ENCODE measurements at places on chromosomes 16 and 17.

GRCh38 chr16:25298165-25298872, 40.7 kb upstream of the ZKSCAN2 start:
- no peak for DNase-seq

GRCh38 chr17:37521821-37522220, 32.1 kb downstream of the DUSP14 start:
- DNase-seq: no peak

- no peak for DNase-seq
Measured at GRCh38 chr16:4942481-4942880, 5.5 kb upstream of the PPL start.

DNA sequence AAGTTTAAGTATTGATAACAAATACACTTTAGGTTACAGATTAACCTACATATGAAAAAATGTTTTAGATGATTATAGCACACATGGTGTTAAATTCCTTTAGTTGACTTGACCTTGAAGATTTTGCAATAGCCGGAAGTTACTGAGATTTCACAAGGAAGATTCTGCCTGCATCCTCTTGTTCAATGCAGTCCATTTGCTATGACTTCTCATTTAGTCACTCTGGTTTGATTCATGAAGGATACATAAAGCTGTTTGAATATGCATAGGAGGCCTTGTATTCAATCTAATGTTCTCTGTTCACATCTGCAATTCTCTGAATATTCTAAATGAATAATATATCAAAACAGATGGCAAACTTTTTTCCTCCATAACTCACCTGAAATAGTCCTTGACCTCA, 870.2 kb upstream of the GOT2 start:
- DNase-seq: peak; percentile 27

DNA sequence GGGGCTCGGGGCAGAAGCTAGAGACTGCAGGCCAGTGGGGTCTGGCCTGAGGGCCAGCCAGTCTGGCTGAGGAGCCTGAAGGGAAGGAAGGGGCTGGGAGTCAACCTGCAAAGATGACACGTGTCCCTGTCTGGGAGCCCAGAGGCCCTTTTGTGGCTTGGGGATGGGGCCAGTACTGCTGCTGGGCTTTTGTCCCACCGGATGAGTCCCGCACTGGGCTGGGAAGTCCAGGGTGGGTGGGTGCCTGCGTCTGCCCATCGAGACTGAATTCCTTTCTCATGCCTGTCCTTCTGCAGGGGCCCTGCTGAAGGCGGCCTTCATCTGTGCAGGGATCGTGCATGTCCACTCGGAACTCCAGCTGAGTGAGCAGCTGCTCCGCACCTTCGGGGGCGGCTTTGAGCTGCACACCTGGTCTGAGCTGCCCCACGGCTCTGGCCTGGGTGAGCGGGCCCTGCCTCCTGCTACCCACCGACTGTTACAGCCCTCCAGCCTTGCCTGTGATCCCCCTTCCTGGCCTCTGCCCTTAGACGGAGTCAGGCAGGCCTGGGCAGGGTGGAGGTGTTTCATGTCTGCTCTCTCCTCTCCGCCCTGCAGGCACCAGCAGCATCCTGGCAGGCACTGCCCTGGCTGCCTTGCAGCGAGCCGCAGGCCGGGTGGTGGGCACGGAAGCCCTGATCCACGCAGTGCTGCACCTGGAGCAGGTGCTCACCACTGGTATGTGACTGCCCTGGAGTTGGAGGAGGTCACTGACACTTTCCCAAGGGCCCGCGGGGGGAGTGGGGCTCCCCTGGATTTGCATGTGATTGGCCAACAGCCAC, 20.9 kb downstream of the FCSK start:
- DNase-seq: no peak

DNA sequence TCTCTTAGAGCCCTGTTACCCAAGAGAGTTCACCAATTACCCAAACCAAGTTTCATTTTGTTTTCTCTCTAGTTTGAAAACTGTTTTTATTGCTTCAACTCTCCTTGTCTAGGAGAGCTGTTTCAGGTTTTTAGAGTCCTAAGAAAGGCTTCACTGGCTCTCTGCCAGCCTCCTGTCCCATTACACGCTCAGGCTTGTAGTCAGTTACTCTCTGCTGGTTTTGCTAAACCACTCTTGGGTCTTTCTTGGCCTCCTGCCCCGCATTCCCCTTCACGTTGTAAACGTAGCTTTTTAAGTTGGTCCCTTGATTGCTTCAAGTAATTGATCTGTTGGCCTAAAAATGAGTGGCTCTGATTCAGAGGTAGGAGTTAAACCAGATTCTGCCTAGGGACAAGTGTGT, 529.1 kb downstream of the MAF start:
- DNase-seq: no peak

- DNase-seq: peak; percentile 72
Measured at GRCh38 chr16:30698816-30699614, at the start of gene SRCAP. TSS of gene SRCAP (plus strand) at chr16:30699171. CDS start at chr16:30700825, 1,654 bp downstream.

- no peak for DNase-seq
Measured at GRCh38 chr17:55668312-55668920, 54.2 kb downstream of the TMEM100 start.

GRCh38 chr16:87451563-87452210, 41.1 kb downstream of the ZCCHC14 start:
- DNase-seq: no peak

- no peak for DNase-seq
Measured at GRCh38 chr17:77326076-77326591, 185.4 kb downstream of the SEC14L1 start.

DNA sequence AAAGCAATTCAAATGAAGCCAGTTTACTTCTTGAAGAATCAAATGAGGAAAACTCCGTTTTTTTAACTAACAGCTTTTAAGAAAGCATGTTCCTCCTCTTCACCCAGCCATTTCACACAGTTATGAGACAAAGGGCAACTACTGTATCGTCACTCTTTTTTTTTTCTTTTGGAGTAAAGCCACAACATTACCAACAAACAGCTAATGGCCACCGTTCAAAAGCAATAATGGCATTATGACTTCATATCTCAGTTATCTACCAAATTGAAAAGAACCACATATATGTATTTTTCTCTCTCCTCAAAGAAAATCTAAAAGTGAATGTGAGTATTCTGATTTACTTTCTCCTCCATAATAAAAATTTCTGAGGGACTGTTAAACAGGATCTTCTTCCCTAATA, 14.5 kb downstream of the GRB2 start:
- DNase-seq: no peak

DNA sequence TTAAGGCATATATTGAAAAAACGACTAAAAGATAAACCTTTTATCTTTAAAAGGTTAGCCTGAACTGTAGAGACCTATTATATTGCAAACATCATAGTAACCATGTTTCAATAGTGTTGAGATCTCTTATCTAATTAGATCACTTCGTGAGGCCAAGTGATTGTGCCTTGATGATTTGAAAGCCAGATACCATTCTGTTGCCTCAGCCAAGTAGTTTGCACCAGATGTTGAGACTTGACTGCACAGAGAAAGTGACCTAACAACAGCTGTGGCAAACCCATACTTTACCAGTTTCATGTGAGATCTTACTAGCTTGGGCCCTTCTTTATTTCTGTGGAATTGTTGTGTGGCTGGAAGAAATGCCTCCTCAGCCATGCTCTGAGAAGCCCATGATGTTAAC, 717.3 kb downstream of the KCNJ2 start:
- no peak for DNase-seq

DNA sequence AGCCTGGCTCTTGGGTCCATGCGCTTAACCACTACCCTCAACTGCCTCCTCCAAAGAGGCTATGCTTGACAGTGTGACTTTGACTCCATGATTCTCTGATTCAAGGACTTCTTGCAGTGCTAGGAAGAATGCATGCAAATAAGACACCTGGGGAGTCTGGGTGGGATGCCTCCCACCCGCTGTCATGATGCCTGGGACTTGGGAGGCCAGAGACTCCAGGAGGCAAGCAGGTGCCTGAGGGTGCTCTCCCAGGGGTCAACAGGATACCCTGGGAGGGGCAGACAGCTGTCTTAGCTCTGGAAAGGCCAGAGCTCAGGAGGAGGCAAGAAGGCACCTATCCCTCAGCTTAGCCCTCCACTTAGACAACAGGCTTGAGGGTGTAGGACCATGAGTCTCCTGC, 38.4 kb downstream of the SRCIN1 start:
- DNase-seq: no peak

DNA sequence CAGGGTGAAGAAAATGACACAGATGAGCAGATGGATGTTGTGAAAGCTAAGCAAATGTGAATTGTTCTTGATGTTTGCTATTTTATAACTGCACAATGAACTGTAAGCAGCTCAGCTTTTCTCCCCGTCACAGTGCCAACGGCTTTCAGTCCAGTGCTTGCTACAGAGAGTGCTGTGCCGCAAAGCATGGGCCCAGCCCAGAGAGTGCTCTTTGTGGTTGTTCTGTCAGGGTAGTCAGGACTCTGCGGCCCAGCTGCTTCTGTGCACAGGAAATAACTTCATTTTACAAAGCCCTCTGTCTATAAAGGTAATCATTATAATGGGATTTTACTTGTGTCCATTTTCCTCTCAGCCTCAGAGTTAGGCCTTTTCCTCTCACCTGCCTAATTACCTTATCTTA, 39.1 kb downstream of the CDRT15 start:
- no peak for DNase-seq

DNA sequence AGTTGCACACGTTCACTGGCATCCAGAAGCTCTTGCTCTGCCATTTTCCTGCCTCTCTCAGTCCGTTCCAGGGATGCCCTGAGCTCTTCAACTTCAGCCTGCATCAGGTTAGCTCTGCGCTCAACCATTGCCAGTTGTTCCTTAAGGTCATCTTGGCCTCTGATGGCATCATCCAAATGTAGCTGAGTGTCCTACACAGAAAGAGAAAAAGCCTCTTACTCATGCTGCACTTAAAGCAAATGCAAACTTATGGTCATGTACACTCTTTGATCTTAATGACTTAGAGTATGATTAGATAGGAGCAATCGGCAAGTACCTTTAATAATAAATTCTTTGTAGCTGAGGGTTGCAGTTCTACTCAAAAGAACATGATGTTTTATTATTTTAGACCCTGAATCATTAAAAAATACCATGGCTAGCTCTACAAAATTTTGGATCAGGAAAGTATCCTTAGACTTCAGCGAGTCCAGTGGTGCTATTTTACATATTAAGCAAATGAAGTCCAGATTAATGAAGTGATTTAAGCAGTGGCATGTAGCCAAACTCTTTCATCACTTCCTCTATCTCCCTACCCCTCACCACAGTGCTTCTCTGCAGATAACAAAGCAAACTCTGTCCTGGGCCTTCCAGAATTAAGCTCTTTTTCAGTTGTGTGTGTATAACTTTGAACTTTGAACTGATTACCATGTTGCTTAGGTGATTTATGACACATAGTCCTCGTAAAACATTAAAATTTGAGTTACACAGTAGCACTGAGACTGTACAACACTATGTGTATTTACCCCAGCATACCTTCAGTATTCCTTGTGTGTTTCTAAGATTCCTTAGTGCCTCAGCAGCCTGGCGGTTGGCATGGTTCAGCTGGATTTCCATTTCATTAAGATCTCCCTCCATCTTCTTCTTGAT, 22.1 kb downstream of the MYH4 start:
- peak; percentile 11 for DNase-seq

DNA sequence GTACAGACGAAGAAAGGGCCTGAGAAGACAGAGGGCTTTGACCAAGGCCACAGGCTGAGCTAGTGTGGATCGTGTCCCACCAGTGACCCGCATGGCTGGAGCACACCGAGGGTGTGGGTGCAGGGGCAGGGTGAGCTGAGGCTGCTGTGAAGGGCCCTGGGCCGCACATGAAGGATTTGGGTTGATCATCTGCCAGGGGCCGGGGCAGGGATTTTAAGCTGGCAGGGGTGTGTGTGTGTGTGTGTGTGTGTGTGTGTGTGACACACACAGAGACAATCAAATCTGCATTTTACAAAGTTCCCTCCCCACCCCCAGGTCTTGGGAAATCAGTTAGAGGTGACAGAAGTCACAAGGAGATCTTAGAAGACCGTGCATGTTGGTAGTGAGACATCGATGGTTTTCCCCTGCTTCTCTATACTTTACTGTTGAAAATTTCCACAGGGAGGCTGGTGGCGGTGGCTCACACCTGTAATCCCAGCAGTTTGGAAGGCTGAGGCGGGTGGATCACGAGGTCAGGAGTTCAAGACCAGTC, 65.2 kb downstream of the SRCIN1 start:
- no peak for DNase-seq

- peak; percentile 73 for DNase-seq
Measured at GRCh38 chr17:19386974-19387920, at the start of gene MFAP4. TSS of gene MFAP4 (minus strand) at chr17:19387190. CDS start at chr17:19387155, 35 bp downstream.

DNA sequence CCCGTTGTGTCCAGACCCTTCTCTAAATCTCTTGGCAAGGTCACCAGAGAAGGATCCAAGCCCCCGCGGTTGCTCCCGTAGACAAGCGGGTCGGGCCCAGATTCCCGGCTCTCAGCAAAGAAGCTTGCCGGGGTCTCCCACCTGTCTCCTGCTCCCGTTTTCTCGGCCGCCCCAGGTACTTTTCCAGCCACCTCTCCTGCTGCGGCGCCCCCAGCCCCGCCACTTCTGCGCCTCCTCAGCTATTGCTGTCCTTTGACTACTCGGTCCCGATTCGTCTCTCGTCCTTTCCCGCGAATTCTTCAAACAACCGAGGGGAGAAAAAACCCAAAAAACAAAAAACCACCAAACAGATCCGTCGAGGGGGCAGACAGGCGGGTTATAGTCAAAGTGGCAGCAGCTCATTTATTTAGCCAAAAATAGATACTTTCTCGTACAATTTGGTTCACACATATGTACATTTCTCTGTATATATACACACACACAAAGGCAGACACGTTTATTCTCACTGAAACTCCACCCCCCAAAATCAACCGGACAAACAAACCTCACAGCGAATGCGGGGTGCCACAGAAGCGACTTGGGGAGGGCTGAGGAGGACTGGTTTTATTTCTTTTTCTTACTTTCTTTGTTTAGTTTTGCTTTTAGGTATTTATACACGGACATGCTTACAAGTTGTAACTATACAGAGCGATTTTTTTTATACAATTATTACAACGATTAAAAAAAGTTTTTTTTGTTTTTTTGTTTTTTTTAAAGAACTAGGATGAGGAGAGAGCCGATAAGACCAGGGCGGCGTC, 3.5 kb downstream of the IRX3 start:
- no peak for DNase-seq

GRCh38 chr17:57677301-57677700, 67.8 kb downstream of the CCDC182 start:
- no peak for DNase-seq

GRCh38 chr17:2235792-2236366, 67.7 kb downstream of the SMG6 start:
- DNase-seq: no peak

DNA sequence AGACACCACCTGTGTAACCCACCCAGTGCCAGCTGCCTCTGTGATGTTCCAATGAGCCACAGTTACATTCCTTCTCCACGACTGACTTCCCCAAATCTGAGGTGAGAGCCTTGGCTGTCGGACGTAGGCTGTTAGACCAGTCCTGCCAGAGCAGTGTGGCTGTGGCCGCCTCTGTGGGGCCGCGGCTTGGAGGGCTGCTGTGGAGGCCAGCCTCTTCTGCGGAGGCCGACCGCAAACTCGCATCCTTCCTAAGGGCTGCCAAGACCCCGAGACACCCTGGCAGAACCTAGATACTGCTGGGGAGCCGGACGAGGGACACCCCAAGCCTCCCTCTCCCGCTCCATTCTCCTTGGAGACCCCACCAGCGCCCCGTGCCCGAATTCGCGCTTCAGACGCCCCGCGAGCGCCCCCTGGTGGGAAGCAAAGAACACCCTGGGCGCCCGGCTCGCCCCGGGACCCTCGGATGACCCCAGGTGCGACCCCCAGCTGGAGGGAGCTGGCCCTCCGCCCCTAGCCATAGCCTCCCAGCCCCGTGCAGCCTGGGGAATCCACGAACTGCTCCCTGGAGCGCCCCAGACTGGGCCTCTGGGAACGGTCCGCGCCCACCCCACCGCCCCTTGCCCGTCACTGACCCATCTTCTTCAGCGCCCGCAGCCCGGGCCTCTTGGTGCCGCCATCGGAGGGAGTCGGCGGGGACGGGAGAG, 547 bp downstream of the PLCD3 start:
- DNase-seq: no peak
